Glutamatergic neuron (in vitro differentiated cells): ENCODE measurements at places on chromosomes 7 and 10. TPM values are rescaled to one million over a fixed set of nuclear protein-coding genes. Genes with fewer than 3 reads are reported as not detected.

DNA sequence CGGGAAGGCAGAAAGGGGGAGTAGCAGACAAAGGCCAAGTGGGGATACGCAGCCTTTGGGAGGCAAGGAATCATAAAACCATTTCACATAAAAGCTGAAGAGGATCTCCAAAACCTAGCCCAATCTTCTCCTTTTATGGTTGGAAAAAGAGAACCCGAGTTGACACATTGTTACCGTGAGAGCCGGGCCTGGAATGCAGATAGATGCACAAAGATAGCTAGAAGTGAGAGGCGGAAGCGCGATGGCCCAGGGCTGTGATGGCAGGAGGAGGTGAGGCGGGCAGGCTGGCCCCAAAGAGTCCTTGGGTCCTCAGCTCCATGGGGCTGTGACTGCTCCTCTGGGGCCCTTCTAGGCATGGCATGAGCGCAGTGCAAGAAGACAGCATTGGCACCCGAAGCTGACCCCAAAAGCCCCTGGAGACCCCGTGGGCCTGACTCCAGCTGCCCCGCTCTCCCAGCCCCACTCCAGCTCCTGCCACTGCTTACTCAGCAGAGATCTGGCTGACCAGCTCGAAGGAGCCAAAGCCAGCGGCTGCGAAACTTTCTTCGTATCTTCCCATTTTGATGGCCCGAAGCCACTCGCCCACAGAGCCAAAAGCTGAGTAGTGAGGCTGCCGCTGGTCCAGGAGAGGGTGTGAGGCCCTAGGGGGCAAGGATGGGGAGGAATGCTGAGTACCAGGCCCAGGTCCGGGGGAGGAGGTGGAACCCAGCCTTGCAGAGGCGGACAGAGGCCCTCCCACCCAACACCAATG is 22.5 kb downstream of the EPHB4 start:
- no peak for DNase-seq

- DNase-seq = no peak
Measured at GRCh38 chr10:15427843-15428414, 56.8 kb upstream of the FAM171A1 start.

GRCh38 chr10:121245754-121246153 is 352.5 kb downstream of the FGFR2 start:
- no peak for DNase-seq

DNA sequence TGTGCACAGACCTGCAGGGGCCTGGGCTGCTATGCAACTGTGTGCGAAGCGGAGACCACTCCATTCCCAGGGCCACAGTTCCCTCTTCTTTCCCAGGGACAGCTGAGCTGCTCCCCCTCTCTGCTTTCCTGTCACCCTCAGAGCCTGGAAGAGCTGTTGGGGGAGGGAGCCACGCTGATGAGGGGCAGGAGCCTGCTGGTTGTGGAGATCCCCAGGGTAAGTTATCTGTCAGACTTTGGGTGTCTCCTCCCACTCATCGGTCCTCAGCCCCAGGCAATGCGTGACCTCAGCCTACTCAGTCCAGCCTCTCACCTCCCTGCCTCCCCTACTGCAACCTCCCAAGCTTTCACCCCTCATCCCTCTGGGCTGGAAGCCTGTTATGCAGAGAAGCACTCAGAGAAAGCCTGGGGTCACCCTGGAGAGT is 53.5 kb downstream of the ZNF467 start:
- peak; percentile 42 for DNase-seq

DNA sequence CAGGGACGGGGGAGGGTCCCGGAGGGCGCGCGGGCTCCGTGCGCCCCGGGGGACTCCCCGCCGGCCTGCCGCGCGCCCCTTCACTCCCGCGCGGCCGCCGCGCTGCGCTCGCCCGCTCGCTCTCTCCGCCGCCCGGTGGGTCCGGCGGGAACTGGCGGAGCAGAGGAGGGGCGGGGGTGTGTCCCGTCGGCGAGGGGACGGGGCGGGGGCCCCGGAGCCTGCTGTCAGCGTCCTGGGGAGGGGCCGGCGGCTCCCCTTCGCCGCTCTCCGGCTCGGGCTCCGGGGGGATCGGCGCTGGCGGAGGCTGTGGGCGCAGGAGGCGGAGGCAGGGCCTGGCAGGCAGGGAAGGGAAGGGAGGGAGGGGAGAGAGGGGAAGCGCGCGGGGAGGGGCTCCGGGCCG is at the start of gene SH3PXD2A:
Gene SH3PXD2A (minus strand): TSS at position 153 of the 400 bp plus-strand sequence. CDS start 310 bp downstream, outside the sequence.
- peak; percentile 69 for DNase-seq

GRCh38 chr10:38007991-38008390 is 2.5 kb upstream of the ZNF33A start:
- no peak for DNase-seq

- DNase-seq = no peak
Measured at GRCh38 chr7:156640949-156641485, 443 bp downstream of the RNF32 start.

DNA sequence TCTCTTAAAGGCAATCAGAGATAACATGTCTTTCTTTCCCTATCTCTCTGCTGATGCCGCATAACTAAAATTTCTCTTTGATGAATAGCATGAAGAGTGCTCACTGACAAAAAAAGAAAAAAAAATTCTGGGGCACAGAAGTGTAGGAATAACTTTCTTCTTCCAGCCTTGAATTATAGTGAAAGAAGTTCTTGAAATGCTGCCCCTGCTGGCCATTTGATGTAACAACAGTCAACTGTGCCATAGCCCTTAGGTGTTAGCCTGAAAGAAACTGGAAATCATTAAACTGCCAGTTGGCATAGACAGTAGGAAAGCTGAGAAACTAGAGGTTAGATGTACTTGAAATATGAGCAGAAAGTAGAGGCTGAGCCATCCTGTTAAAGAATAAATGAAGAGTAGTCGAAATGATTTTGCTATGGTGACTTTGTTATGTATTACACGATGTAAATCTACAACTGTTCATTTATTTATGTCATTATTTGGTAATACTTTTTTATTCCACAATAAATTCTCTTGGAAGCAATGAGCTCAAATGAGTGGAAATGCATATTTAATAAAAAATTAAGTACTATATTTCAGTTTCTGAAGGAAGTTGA is 48.3 kb upstream of the FAM171A1 start:
- DNase-seq = peak; percentile 58

- no peak for DNase-seq
Measured at GRCh38 chr10:88291289-88292184, 291.6 kb downstream of the RNLS start.

DNA sequence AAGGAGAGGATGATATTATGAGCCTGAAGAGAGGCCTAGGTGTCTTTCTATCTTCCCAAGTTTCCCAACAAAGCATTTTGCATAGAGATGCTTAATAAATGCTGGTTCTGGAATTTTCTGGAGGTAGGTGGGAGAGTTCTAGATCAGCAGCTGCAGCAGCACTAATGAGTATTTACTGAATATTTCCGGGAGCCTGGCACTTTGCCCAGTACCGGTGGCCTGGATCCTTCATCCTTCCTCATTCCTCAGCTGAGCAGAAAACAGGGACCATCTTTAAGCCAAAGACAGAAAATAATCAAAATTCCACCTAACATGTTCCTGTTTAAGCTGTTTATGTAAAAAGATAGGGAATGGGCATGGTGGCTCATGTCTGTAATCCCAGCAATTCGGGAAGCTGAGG is 813.2 kb upstream of the AUTS2 start:
- no peak for DNase-seq

- DNase-seq = no peak
Measured at GRCh38 chr10:14839305-14839695, 1.2 kb downstream of the HSPA14 start.

DNA sequence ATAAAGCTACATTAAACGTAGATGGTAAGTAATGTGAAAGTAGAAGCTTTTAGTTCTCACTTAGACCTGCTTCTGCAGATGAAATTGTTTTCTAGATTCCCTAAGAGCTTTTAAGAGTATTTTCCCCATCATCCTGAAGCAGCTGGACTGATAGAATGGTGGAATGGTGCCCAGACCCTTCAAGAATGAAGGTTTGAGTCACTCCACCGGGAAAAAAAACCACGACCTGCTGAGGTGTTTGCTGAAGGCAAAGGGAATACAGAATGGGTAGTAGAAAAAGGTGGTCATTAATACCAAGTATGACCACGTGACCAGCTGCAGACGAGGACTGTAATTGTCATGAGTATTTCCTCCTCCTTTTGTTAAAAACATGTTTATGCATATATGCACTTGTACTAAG is 79.2 kb upstream of the PTPRZ1 start:
- DNase-seq = no peak

- DNase-seq = no peak
Measured at GRCh38 chr10:80137920-80138319, 5.4 kb downstream of the PLAC9 start.

- no peak for DNase-seq
Measured at GRCh38 chr7:134845461-134845860, 66.0 kb downstream of the CALD1 start.

- no peak for DNase-seq
Measured at GRCh38 chr7:46814516-46815250, 767.2 kb downstream of the TNS3 start.

DNA sequence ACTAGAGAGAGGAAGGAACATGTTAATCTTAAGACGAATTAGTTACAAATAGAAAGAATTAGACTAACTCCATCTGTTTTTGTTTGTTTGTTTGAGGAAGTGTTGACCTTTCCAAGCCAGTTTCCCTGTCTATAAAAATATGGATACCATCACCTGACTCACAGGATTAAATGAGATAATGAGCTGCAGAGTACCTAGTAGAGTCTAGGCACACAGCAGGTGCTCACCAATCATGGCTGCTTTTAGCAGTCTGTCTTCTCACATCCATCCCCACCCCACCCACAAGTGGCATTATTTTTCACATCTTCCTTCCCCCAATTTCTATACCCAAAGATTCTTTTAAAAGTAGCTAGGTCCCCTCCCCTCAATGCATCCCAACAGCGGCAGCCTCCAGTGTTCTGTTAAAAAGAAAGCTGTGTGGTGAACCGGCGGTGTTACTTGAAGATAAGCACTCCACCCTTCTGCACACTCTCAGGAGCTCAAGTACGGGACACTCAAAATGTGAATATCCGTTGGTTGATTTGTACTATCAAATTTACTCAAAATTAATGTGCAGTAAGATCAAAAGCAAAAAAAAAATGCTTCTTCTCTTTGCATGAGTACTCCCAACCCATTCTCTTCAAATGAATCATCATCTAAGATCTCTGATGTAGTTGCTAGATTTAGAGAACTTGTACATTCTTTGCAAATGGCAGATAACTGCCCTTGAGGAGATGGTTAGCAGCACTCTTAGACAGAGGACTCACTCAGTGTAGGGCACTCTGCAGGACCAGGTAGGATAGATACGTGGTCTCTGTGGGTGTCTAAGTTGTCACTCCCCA is 145.4 kb upstream of the ASAH2 start:
- no peak for DNase-seq

- DNase-seq = no peak
Measured at GRCh38 chr7:39676346-39676745, 53.0 kb downstream of the RALA start.

DNA sequence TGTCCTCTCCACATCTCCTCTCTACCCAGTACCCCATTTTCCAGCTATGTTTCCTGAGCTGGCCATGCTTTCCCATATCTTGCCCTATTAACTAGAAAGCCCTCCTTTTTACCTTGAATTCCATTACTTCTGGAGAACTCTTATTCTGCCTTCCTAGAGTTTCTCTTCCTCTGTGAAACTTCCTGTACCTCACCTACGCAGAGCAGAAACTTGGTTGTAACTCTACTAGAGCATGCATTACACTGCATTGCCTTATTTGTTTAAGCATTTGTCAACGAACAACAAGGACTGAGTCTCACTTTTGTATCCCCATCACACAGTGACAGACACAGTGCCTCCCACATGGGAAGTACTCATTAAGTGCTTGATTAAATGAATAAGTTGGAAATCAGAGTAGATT is 36.4 kb downstream of the VCL start:
- DNase-seq = no peak

- DNase-seq = no peak
Measured at GRCh38 chr10:118031351-118032075, 15.2 kb downstream of the RAB11FIP2 start.

GRCh38 chr10:102620591-102621442 is 23.5 kb upstream of the TRIM8 start:
- DNase-seq = no peak

Gene KCP
- 2.2 TPM for total RNA-seq

Gene GPR158
- 2.6 TPM for total RNA-seq

Gene NODAL
- not detected for total RNA-seq

Gene DYNC1I1
- total RNA-seq = 11.0 TPM
